ENCODE measurements at places on chromosomes 3 and 15.

DNA sequence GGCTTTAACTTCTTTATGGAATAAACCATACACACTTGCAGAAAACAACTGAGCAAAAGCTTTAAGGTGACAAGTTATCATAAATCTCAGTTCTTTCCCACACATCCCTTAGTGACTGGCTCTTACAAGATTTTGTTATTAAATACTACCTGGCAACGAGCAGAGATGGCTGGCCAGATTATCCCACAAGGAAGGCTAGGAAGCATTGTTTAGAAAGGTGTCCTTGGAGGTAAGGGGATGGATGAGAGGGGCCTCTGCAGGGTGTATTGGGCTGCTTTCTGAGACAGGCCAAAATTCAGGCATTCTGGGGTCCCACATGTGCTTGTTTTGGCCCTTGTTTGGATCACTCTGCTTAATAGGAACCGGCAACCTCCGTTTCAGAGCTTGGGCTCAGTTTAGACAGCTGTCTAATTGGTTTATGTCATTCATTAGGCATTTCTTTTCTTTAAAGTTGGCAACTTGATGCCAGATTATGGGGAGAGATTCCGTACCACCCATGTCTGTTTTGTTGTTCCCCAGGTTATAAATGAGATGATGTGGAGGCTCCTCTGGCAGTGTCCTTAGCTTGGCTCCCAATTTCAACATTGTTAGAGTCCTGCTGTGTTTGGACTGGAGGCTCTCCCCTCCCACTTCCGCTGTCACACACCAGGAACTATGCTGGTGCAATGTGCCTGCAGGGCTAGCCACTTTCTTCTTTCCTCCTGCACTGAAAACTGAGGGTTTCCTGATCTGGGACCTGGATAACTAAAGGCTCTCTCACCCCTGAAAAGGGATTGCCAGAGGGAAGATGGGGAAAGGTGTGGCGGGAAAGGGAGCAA lies 121.1 kb downstream of the TPRG1 start:
- DNase-seq: peak; percentile 41

GRCh38 chr3:41088882-41089281 lies 110.4 kb upstream of the CTNNB1 start:
- no peak for DNase-seq

DNA sequence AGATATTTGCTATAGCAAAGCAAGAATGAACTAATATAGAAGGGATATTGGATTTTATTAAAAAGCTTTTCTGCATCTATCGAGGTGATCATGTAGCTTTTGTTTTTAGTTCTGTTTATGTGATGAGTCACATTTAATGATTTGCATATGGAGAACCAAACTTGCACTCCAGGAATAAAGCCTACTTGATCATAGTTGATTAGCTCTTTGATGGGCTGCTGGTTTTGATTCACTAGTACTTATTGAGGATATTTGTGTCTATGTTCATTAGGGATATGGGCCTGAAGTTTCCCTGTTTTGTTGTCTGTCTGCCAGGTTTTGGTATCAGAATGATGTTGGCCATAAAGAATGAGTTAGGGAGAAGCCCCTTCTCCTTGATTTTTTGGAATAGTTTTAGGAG lies 310.7 kb downstream of the ARPP21 start:
- no peak for DNase-seq

DNA sequence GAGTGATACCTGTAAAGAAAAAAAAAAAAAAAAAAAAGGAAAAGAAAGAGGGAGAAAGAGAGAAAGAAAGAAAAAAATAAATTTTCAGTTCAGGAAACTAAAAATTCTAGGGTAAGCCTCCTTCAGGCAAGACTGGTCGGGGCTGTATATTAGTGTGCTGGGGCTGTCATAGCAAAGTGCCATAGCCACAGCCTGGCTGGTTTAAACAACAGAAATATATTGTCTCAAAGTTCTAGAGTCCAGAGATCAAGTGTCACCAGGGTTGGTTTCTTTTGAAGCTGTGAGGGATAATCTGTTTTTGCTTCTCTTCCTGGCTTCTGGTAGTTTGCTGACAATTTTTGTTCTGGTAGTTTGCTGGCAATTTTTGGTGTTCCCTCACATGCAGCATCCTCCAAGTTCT lies 48.4 kb upstream of the SLC25A26 start:
- no peak for DNase-seq

DNA sequence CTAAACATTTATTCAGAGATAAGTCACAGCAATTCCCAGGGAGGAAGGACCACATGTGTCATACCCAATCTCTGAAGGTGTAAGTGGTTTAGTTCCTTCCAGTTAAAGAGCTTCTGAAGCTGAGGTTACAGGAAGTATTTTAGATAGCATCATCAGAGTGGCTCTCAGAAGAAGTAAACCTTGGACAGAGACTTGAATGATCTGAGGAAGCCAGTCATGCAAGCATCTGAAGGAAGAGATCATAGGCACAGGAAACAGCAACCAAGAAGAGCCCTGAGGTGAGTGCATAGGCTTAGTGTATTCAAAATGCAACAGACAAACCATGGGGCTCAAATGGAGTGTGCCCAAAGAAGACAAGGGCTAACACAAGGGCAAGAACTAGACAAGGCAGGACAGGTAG lies 210.3 kb downstream of the ULK4 start:
- no peak for DNase-seq

- peak; percentile 48 for DNase-seq
Measured at GRCh38 chr3:123104550-123104949, 37.7 kb downstream of the PDIA5 start.
